ENCODE measurements at places on chromosomes 6 and 20. TPM values are rescaled to one million over a fixed set of nuclear protein-coding genes. Genes with fewer than 3 reads are reported as not detected.

Gene SIM1
- 1.2 TPM for polyA plus RNA-seq

Gene ZDHHC14
- polyA plus RNA-seq = 0.94 TPM

DNA sequence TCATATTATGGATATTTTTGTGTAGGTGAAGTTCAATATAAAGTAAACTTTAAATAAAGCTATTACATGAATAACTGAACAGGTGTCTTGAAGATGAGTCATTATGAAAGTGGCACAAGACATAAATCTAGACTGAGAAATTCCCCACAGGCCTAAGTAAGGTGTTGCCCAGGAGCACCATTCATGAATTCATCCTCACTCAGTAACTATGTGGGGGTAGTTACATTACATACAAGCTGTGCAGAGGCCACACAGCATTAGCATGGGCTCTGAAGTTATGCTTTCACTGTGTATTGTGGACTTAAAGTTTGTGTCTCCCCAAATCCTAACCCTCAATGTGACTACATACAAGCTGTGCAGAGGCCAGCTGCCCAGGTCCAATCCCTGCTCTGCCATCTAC, 65.9 kb downstream of the BCAS1 start:
- DNase-seq = no peak

DNA sequence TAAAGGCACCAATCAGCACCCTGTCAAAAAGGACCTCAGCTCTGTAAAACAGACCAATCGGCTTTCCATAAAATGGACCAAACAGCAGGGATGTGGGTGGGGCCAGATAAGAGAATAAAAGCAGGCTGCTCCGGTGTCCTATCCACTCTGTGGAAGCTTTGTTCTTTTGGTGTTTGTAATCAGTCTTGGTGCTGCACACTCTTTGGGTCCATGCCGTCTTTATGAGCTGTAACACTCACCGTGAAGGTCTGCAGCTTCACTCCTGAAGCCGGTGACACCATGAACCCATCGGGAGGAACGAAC, 7.3 kb upstream of the PXDC1 start:
- DNase-seq = no peak

GRCh38 chr20:9330151-9330550, 184.2 kb upstream of the LAMP5 start:
- DNase-seq = no peak

All from GM23248 (cell line).